Mesothelial cell of epicardium (in vitro differentiated cells): ENCODE measurements at places on chromosomes 1 and 21. TPM values are rescaled to one million over a fixed set of nuclear protein-coding genes. Genes with fewer than 3 reads are reported as not detected.

Gene OR2T29
- total RNA-seq, result not detected in 3 replicates

Gene HSF2BP
- total RNA-seq, result 3.8 to 5.1 TPM (median 5.0 TPM) in 3 replicates

Gene LDLRAP1
- total RNA-seq, result 9.1 to 10.0 TPM (median 9.9 TPM) in 3 replicates

Gene NPR1
- 5.8 to 6.6 TPM (median 5.9 TPM) in 3 replicates for total RNA-seq

Gene ST6GALNAC3
- 62.3 to 64.8 TPM (median 64.6 TPM) in 3 replicates for total RNA-seq

Gene KRTAP13-2
- total RNA-seq, result not detected in 3 replicates

Gene SNAPIN
- total RNA-seq, result 33.8 to 37.5 TPM (median 34.6 TPM) in 3 replicates

Gene WLS
- 203 to 225 TPM (median 217 TPM) in 3 replicates for total RNA-seq

Gene SPRR2G
- not detected in 3 replicates for total RNA-seq

Gene LIN28A
- 0.09 TPM in 1 of 3 replicates, not detected in the others for total RNA-seq

Gene KLHDC8A
- 0.51 to 1.2 TPM (median 0.79 TPM) in 3 replicates for total RNA-seq

Gene LCE2C
- total RNA-seq, result not detected in 3 replicates
